ENCODE measurements at places on chromosomes 1 and 21. TPM values are rescaled to one million over a fixed set of nuclear protein-coding genes. Genes with fewer than 3 reads are reported as not detected.

Gene LCE1F
- total RNA-seq, result not detected

Gene TSSK3
- total RNA-seq, result 1.9 TPM

Gene SLC35D1
- 20.3 TPM for total RNA-seq

Gene CD1E
- not detected for total RNA-seq

Gene FYB2
- total RNA-seq, result not detected

Gene WDR64
- total RNA-seq, result not detected

Gene LRRC71
- total RNA-seq, result not detected

Gene PRR9
- total RNA-seq, result not detected

Gene GBP7
- total RNA-seq, result not detected

Gene KCNA2
- 0.15 TPM for total RNA-seq

Gene MRPS21
- 92.7 TPM for total RNA-seq

Gene PGLYRP4
- not detected for total RNA-seq

Gene CNKSR1
- 1.3 TPM for total RNA-seq

Gene CD101
- 9.3 TPM for total RNA-seq

Gene FALEC
- total RNA-seq, result not detected

Gene GRIK1
- not detected for total RNA-seq

Gene ANKRD34A
- total RNA-seq, result 0.63 TPM

Gene UCHL5
- total RNA-seq, result 50.2 TPM

Gene HTR1D
- total RNA-seq, result 3.1 TPM

Gene ITPKB
- total RNA-seq, result 5.4 TPM

Gene TIAM1
- 19.9 TPM for total RNA-seq

Gene CALML6
- total RNA-seq, result not detected

Gene BARHL2
- total RNA-seq, result not detected

Gene KCNE2
- total RNA-seq, result not detected

Gene IL6R
- total RNA-seq, result 6.4 TPM

Gene ZNF683
- not detected for total RNA-seq

Gene F13B
- total RNA-seq, result not detected

Gene NEGR1
- total RNA-seq, result 16.3 TPM

Gene SELE
- total RNA-seq, result 0.80 TPM

Gene HSF2BP
- total RNA-seq, result 3.5 TPM

Gene P3R3URF
- total RNA-seq, result not detected

Gene TNNT2
- total RNA-seq, result not detected

Gene IGSF3
- total RNA-seq, result 24.6 TPM

Gene CD247
- 0.63 TPM for total RNA-seq

Gene GPR61
- total RNA-seq, result not detected

Gene ECE1
- total RNA-seq, result 69.8 TPM

Gene USH2A
- total RNA-seq, result not detected

Gene SPATA46
- total RNA-seq, result not detected

Gene SLC6A9
- 0.74 TPM for total RNA-seq

Gene CLDN17
- total RNA-seq, result not detected

Gene GOLT1A
- total RNA-seq, result not detected

Gene PRAMEF26
- total RNA-seq, result not detected

Gene PSMB2
- 58.4 TPM for total RNA-seq

Gene FBXO2
- total RNA-seq, result 1.4 TPM

Gene CD244
- not detected for total RNA-seq

Gene ERICH3
- total RNA-seq, result not detected

Gene LYST
- 10.9 TPM for total RNA-seq

Gene ZNF695
- total RNA-seq, result 7.3 TPM

Gene TFF1
- total RNA-seq, result not detected

Gene SERTAD4
- total RNA-seq, result 4.4 TPM

Measured in Daoy (cell line).